ENCODE measurements at places on chromosomes 4 and X.

DNA sequence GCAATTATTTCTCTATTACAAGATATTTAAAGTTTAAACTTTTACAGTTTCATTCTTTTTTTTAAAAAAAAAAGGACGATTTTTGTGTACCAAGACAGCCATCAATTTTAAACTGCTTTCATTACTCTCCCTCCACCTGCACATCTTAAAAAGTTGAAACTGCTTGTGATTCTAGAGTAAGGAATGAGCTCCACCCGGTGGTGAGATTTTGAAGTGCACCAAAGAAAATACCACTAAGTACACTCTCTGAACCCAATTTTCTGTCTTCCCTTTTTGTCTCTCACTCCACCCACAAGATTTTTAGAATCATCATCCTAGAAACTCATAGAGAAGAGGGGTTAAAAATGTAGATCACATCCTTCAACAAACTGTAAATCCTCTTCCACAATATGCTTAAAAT lies 91.3 kb upstream of the WDR44 start:
- no peaks in the 10 kb centered on the region for H3K27me3 ChIP-seq
- DNase-seq, result peak; percentile 56
- no peaks in the 10 kb centered on the region for H3K4me1 ChIP-seq

DNA sequence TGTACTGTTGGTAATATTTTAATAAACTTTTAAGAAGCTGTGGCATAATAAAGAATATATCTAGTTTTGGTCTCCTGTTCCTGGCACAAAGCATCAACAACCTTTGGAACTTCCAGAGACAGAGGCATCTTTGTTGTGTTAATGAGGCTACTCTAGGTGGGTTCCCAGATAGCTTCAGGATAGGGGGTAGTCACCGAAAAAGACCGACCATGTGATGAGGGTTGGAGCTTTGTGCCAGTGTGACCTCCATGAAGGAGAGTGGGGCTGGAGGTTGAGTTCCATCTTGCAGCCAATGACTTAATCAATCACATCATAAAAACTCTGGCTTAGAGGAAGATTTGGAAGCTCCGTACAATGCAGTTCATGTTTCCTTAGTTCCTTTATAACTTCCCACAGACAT lies 9.9 kb downstream of the PPAT start:
- H3K4me3 ChIP-seq, result no peak overlapping the region
- peaks cover 20% of the 10 kb centered on the region for H3K4me1 ChIP-seq
- no peak for DNase-seq
- no peak overlapping the region for H3K27ac ChIP-seq
- peaks cover 7% of the 10 kb centered on the region for H3K36me3 ChIP-seq

DNA sequence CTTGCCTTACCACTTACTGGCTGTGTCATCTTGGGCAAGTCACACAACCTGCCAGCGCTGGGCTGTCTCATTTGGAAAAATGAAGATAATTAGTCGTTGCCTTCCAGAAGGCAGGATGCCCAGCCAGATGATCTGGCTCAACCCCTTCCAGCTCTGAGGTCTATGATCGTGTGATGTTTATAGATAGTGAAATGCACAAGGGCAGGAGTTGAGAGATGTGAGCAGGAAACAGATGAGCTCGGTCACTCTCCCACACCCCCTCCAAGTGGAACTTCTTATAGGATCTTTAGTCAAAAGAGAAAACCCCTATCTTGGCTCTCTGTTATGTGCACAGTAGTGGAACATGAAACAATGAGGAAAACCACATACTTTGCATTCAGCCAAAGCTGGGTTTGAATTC lies 336.8 kb upstream of the PPARGC1A start:
- H3K27ac ChIP-seq, result no peak overlapping the region
- no peak overlapping the region for H3K4me3 ChIP-seq
- H3K36me3 ChIP-seq, result no peaks in the 10 kb centered on the region

DNA sequence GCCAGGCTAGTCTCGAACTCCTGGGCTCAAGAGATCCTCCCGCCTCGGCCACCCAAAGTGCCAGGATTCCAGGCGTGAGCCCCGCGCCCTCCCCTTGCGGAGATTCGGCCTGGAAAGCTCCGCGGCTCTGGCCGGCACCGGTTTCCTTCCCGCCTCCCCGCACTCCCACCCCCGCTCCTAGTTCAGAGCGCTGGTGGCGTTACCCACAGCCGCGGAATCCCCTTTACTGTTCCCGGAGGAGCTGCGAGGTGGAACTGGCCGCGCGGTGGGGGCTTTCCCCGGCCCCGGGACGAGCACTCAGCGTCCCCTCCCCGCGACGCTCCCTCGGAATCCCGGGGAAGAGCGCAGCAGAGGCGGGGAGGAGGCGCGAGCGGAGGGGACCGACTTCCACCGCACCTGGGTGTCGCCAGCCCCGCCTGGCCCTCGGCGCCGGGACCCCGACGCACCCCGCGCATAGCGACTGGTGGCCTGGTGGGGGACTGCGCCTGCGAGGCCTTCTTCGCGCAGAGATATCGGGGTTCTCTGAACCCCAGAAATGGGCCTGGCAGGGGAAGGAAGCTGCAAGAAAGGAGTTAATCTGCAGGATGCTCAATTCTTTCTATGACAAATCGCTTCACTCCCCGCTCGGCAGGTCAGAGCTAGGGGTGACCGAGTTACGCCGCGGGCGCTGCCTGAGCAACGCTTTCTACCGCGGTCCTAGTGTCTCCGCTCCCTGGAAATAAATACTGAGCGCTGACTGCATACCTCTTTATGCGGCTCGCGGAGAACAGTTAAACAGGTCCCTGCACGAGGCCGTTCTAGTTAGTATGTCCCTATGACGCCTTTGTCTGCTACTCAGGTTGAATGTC lies 14.6 kb upstream of the SLC25A4 start:
- H3K27me3 ChIP-seq, result peaks cover 54% of the 10 kb centered on the region
- H3K4me3 ChIP-seq, result peak overlapping the region; percentile 54
- no peak overlapping the region for H3K27ac ChIP-seq
- no peak for DNase-seq
- H3K36me3 ChIP-seq, result no peaks in the 10 kb centered on the region

DNA sequence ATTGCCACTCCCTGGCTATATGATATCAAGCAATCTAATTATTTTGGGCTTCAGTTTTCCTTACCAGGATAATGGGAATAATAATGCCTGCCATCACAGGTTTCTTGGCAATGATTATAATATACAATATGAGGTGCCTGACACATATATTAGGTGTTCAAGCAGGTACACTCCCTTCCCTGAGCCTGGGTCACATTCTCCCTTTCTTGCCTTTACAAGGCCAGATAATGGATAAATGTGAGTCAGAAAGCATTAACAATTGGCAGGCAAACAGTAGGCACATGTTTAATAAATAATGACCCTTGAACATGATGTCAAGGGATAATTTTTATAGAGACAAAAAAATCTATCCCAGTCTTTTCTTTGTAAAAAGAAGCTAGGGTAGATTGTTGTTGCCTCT lies 17.2 kb downstream of the NDP start:
- H3K4me3 ChIP-seq, result no peak overlapping the region
- H3K27me3 ChIP-seq, result no peaks in the 10 kb centered on the region
- H3K27ac ChIP-seq, result no peak overlapping the region
- no peaks in the 10 kb centered on the region for H3K36me3 ChIP-seq

Measured in activated CD8-positive, alpha-beta T cell treated with anti-CD3 and anti-CD28 coated beads, Interleukin-2, amount 10 ng/mL, durations not matched to agents 7 days and 5 days (primary cell).